ENCODE measurements at places on chromosomes 11 and 22.

DNA sequence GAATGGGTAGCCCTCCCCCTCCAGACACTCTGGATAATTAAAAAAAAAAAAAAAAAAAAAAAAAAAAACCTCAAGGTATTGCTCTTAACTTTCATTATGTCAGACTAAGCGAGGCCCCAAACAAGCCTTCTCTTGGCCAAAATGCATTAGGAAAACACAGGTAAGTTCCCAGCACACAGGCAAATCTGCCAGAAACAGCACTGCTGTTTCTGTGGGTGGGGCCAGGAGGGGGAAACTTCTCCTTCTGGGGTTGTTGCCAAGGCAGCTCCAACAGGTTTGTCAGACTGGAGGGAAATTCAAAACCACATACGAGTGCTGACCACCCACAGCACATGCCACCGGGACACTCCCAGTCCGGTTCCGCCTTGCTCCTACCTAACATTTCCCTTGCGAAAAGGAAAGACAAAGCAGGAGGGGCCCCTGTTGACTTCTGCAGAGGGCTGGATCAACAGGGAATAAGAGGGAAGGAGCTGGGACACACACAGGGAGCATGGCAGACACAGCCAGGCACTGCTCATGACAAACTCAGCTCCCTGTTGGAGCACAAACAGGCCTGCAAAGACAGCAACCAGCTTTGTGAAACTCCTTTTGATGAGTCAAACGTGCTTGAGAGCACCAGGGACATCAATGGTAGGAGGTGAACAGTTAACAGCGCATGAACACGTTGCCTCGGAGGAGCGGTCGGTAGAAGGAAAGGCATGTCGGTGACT, 55.0 kb downstream of the MYH9 start:
- DNase-seq, result peak; percentile 96

DNA sequence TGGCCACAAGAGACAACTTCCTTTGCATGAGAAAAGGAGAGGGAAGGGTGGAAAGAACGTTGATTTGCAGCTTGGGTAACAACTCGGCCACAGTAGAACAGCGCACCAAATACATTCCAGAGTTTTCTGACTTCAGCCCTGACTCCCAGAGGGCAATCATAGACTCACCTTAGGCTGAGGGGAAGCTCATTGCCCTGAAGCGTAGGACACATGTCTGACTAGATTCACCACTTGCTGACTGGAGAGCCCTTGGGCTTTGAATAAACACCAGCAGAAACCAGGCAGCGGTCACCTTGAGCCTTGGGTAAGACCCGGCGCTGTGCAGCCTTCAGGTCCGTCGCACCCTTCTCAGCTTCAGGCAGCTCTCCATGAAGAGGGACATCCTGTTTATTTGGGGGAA, 151.8 kb upstream of the GRIA4 start:
- DNase-seq, result no peak

- DNase-seq, result no peak
Measured at GRCh38 chr11:103364687-103365086, 255.5 kb downstream of the DYNC2H1 start.

- peak; percentile 39 for DNase-seq
Measured at GRCh38 chr22:43867839-43868635, 5.7 kb upstream of the SULT4A1 start.

GRCh38 chr11:103903621-103904323, 132.7 kb upstream of the DDI1 start:
- no peak for DNase-seq

DNA sequence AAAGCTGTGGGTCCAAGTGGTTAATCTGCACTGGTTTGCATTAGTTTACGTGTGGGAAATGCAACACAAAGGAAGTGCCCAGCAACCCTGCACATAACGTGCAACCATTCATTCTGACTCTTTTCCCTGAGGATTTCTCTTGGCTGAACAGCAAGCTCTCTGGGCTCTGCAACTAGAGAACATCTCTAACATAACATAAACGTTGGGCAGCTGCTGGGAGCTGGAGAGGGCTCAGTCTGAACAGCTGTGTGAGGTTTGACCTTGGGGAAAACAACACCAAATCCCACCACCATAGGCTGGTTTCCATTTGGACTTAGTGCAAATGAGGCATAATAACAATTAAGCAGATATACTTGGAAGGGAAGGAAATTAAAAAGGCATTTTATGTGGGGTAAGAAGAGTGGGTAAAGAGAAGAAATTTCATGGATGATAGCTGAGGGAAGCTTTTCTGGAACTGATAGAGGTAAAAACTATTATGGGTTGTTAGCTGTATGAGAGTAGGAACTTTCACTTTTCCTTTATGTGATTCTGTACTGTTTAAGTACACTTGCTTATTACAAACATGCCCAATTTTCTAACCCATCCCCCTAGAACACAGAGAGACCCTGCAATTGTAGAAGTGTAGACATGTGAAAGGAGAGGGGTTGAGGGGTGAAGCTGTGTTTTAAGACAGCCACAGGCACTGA, 76.2 kb downstream of the SNX19 start:
- no peak for DNase-seq

- DNase-seq, result no peak
Measured at GRCh38 chr11:116176484-116177005, 596.2 kb downstream of the BUD13 start.

GRCh38 chr11:95991545-95991944, 67.6 kb upstream of the MTMR2 start:
- no peak for DNase-seq
